T1000 (cell line): ENCODE measurements at places on chromosomes 2 and 18.

- DNase-seq, result no peak
Observed at GRCh38 chr18:3180325-3180724, 39.4 kb downstream of the MYOM1 start.

DNA sequence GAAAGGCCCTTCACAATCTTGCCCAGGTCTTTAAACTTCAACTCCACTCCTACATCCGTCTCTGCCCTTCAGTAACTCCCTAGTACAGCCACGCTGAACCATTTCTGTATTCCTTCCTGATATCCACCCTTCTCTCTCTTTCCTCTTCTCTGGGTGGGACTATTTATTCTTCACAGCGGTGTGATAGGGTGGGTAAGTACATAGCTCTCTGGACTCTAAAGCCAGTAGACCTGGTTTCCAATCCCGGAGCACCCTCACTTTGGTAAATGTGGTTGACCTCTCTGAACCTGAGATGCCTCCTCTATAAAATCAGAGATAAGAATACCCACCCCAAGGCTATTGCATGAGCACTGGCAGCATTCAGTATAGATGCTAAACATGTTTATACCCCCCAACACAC, 86.7 kb downstream of the ATL2 start:
- no peak for DNase-seq

DNA sequence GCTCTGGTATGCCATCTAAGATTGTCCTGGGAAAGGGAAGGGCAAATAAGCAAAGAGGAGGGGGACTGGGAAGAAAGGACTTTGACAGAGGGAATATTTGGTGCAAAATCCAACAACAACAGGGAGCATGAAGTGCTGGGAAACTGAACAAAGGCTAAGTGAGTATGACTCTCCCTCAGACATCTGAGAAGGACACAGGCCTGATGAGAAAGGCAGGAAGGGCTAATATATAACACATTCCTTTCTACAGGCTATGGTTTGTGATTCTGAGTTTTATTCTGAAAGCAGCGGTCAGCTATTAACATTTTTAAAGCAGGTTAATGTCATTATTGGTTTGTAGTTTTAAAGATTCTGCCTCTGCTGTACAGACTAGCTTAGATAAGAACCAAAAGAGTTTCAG, 1579.5 kb downstream of the LRP1B start:
- DNase-seq, result no peak

DNA sequence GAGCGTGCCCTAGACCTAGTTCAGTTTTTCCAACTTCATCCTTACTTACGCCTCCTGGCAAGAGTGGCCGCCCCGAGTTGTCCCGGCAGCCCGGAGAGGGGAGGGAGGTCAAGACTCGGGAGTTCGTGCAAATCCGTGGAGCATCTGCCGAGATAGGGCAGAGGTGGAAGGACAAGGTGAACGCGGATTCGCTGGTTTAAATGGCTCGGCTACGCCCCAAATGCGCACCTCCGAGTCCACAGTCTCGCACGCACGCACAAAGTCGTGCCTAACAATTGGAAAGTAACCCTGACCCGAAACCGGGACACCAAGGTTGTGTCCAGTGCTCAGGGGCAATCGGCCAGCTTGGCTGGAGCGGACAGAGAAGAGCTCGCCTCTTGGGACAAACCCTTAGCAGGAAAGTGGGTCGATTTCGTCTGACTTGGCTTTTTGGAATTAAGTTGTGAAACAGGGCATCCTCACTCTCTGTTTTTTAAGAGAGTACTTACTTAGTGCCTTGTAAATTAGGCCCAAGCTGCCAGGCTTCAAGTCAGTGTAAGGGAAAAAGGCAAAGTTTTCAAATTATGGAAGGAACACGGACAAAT, 726 bp upstream of the SS18 start:
- DNase-seq, result no peak

DNA sequence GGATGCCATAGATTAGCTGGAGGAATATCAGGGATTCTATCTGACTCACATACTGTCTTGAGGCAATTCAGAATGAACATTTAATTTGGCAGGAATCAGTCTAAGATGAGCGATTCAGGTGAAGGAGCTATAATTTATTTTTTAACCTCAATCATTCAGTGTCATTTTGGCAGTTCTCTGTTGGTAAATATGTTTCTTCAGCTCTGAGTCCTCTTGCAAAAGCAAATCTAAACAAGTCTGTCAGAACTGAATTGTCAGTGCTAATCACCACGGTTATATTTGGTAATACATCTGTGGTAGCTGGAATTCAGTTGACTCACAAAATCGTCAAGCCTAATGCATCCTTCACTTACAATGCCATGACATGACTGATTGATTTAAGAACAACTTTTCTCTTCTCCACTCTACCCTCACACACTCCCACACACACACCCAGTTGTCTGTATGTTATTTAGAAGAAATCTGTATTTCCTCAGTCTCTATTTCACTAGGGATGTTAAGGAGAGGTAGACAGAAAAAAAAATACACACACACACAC, 516.6 kb upstream of the NXPH2 start:
- no peak for DNase-seq

GRCh38 chr18:60649842-60650536, 277.4 kb upstream of the MC4R start:
- DNase-seq, result no peak

DNA sequence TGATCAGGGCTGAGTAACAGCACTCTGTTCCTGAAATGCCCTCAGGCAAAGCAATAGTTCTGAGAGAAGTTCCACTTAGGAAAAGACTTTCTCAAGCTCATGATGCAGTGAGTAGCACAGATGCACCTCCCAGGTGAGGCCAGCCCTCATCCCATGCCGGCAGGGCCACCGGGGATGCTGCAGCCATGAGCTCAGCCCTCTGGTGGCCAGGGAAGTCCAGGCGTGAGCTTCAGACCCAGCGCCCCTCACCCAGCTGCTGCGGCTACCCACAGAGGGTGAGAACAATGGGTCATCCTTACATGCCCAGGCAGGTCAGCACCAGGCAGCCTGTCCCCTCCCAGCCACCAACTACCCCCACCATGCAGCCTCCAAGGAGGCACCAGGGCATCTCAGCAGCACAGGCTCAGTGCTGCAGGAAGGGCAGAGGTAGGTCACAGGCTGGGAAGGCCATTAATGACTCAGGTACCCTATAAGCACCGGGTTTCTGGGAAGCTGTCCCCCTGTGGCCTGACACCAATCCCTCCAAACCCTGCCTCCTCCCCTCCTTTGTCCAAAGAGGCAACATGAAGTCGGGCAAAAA, 50.6 kb downstream of the TTC32 start:
- DNase-seq, result no peak

DNA sequence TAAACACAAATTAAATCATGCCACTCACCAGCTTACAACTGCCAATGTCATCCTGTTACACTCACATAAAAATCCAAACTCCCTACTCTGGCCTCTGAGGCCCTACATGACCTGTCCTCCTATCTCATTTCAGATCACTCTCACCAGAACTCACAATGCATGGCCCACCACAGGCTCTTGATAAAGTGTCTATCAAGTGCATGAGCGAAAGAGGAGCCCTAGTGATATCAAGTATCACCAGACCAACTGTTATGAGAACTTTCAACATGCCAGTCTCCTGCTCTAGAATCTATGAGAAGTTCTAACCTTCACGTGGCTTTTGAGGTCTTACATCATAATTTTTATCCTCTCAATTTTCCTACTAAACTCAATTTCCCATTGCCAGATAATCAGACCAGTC, 76.4 kb upstream of the CD226 start:
- no peak for DNase-seq

GRCh38 chr2:112073875-112074274, 18.8 kb downstream of the TMEM87B start:
- no peak for DNase-seq

- no peak for DNase-seq
Observed at GRCh38 chr18:48609820-48610815, 71.3 kb downstream of the CTIF start.

- no peak for DNase-seq
Observed at GRCh38 chr2:212945526-212945925, 205.9 kb downstream of the IKZF2 start.
